ENCODE measurements at places on chromosomes 12 and 14. TPM values are rescaled to one million over a fixed set of nuclear protein-coding genes. Genes with fewer than 3 reads are reported as not detected.

SSPN gene
- total RNA-seq = 56.3 TPM

DNA sequence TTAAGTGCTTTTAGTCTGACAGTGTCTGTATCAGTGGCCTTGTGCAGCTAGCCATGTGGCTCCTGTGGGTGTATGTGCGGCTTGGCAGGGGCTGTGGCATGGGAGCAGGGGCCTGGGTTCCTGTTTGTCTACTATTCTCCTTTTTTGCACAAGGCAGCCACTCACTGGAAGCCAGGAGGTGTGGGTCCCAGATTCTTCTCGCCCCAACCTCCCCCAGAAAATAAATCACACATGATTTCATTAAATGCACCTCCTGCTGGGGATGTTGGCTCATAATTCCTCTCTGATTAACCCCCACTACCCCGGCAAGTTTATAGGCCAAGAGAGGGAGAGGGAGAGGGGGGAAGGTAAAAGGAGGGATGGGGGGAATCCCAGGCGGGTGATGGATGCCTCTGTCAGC is 17.6 kb downstream of the CALCOCO1 start:
- H3K27me3 ChIP-seq = no peaks in the 10 kb centered on the region
- no peak for DNase-seq
- H3K27ac ChIP-seq = no peak overlapping the region
- H3K4me1 ChIP-seq = no peaks in the 10 kb centered on the region
- H3K4me3 ChIP-seq = no peak overlapping the region

GRCh38 chr12:1703771-1704722 is 13.2 kb downstream of the ADIPOR2 start:
- no peak overlapping the region for H3K27ac ChIP-seq
- no peak for DNase-seq
- H3K27me3 ChIP-seq = no peaks in the 10 kb centered on the region
- no peak overlapping the region for H3K4me3 ChIP-seq
- H3K36me3 ChIP-seq = no peaks in the 10 kb centered on the region

DNA sequence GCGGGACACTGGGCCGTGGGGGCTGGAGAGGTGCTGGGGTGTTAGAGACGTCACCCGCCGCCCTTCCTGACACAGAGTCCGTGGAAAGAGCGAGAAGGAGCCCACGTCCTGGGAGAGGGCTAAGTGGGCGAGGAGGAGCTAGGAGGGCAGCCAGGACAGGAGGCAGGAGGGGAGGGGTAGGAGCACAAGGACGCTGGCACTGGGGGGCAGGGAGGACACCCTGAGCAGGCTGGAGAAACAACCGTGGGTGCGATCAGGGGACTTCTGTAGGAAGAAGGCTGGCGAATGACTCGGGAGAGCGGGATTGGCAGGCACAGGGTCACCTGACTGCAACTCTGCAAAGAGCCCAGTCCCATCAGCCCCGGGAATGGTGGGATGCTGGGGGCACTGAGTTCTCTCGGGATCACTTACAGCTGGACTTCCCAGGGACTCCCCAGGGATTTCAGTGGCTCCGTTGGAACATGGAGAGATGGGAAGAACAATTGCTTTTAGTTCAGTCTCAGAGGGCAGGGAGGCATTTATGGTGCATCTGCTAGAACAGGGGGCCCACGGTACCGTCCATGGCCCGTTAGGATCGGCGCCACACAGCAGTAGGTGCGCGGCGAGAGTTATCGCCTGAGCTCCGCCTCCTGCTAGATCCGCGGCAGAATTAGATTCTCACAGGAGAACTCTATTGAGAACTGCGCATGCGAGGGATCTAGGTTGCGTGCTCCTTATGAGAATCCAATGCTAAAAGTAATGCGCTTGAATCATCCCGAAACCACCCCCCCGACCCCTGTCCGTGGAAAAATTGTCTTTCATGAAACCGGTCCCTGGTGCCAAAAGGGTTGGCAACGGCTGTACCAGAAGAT is 24.3 kb downstream of the UBR7 start:
- H3K4me3 ChIP-seq = peak overlapping the region; percentile 59
- no peak for DNase-seq
- H3K27ac ChIP-seq = no peak overlapping the region
- peaks cover 15% of the 10 kb centered on the region for H3K36me3 ChIP-seq

GRCh38 chr14:22910916-22911315 is 8.0 kb downstream of the RBM23 start:
- H3K4me1 ChIP-seq = no peaks in the 10 kb centered on the region
- H3K27ac ChIP-seq = no peak overlapping the region
- no peaks in the 10 kb centered on the region for H3K27me3 ChIP-seq

EML1 gene
- total RNA-seq = 28.3 TPM

RPGRIP1 gene
- not detected for total RNA-seq

C3AR1 gene
- total RNA-seq = 2.0 TPM

GSG1 gene
- not detected for total RNA-seq

ZNF891 gene
- 2.0 TPM for total RNA-seq

GRCh38 chr12:12439636-12440035 is 82.8 kb downstream of the BORCS5 start:
- no peak for DNase-seq
- H3K4me1 ChIP-seq = no peaks in the 10 kb centered on the region
- H3K4me3 ChIP-seq = no peak overlapping the region

DNA sequence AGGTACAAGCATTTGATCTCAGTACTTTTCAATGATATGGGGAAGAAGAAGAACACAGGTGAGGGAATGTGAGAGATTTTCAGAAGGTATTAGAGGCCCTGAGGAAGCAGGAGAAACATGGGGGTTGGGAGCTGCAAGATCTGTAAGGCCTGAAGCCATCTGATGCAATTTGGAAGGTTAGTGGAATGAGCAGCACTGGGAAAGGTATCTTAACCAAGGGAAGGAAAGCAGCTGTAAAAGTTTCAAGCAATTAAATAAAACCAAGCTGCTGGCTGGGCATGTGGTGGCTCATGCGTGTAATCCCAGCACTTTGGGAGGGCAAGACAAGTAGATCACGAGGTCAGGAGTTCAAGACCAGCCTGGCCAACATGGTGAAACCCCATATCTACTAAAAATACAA is 104.4 kb upstream of the PARP11 start:
- no peaks in the 10 kb centered on the region for H3K27me3 ChIP-seq
- H3K27ac ChIP-seq = no peak overlapping the region
- no peaks in the 10 kb centered on the region for H3K36me3 ChIP-seq
- H3K4me1 ChIP-seq = no peaks in the 10 kb centered on the region

DNA sequence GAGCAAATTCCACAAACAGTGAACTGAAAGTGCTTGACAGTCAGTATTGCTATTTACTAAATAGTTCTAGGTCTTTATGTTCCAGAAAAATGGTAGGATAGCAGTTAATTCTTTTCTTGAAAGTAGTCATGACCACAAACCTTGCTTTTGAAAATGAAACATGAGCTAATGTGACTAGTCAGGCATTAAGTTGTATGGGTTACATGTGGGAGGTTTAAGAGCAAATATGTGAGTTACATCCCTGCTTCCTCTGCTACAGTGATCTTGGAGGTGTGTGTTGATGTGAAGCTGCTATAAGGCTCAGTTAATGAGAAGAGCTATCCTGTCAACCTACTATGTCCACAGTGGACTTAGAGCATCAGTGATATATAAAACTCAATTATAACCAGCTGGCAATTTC is 741.6 kb downstream of the FSCB start:
- H3K4me3 ChIP-seq = no peak overlapping the region
- DNase-seq = no peak
- no peaks in the 10 kb centered on the region for H3K36me3 ChIP-seq
- no peaks in the 10 kb centered on the region for H3K4me1 ChIP-seq

GRCh38 chr12:95318071-95318545 is 100.5 kb downstream of the VEZT start:
- H3K36me3 ChIP-seq = no peaks in the 10 kb centered on the region
- no peak overlapping the region for H3K27ac ChIP-seq
- H3K4me3 ChIP-seq = no peak overlapping the region
- H3K27me3 ChIP-seq = no peaks in the 10 kb centered on the region
- no peaks in the 10 kb centered on the region for H3K4me1 ChIP-seq

DNA sequence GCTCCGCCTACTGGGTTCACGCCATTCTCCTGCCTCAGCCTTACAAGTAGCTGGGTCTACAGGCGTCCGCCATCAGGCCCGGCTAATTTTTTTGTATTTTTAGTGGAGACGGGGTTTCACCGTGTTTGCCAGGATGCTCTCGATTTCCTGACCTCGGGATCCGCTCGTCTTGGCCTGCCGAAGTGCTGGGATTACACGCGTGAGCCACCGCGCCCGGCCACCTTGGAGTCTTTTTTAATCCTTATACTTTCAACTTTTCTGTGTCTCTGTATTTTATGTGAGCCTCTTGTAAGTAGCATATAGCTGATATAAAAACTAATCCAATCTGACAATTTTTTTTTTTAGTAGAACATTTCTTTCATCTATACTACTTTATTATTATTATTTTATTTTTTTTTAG is 15.6 kb downstream of the HSD17B6 start:
- no peak overlapping the region for H3K4me3 ChIP-seq
- no peak overlapping the region for H3K27ac ChIP-seq
- no peaks in the 10 kb centered on the region for H3K4me1 ChIP-seq
- no peak for DNase-seq

GRCh38 chr12:52006726-52007157 is at the start of gene TAMALIN:
Gene TAMALIN, plus strand, starts transcription at chr12:52006946. Its CDS starts 74 bp downstream, at chr12:52007020.
- H3K4me1 ChIP-seq = no peaks in the 10 kb centered on the region
- H3K27ac ChIP-seq = peak within 1 kb of the TSS; percentile 77
- no peaks in the 10 kb centered on the region for H3K27me3 ChIP-seq

LMNTD1 gene
- not detected for total RNA-seq

DNA sequence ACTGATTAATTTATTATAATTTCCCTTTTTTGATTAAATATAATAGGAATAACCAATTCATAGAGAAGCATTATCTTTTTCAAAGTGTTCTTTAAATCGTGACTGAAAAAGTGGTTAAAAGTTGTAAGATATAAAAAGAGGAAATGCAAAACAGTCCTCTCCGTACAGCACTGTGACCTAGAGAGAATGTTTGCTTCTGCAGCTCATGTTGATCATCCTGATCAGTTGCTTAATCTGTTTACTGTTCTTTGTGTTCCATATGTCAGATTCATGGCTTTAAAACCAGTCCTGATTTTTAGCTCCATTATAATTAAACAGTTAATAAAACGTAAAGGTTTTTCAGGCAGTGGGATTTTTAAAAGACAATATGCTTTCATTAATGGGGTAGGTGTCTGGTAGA is 4.7 kb downstream of the TTC8 start:
- DNase-seq = no peak
- no peak overlapping the region for H3K4me3 ChIP-seq
- H3K27me3 ChIP-seq = no peaks in the 10 kb centered on the region
- no peaks in the 10 kb centered on the region for H3K36me3 ChIP-seq

DNA sequence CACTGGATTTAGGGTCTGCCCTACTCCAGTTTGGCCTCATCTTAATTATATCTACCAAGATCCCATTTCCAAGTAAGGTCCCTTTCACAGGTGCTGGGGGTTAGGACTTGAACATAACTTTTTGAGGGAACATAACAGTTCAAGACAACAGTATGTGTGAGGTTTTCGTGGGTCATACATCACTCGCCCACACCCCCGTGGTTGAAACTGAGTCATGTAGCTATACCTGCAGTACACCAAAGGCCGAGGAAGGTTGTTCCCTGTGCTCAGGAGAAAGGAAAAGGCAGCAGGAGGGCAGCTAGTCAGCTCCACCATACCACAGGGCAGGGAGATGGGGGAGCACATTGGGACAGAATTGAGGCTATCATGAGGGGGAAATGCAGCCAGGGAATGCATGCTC is 167.0 kb downstream of the PPM1H start:
- H3K27me3 ChIP-seq = no peaks in the 10 kb centered on the region
- no peaks in the 10 kb centered on the region for H3K36me3 ChIP-seq
- no peak overlapping the region for H3K4me3 ChIP-seq
- no peaks in the 10 kb centered on the region for H3K4me1 ChIP-seq
- no peak for DNase-seq

Data from ascending aorta (tissue), 2 donors.